ENCODE measurements at places on chromosomes 12 and 14. TPM values are rescaled to one million over a fixed set of nuclear protein-coding genes. Genes with fewer than 3 reads are reported as not detected.

CCDC177 gene
- not detected for total RNA-seq

BTG1 gene
- total RNA-seq, result 8.7 TPM

RNASE4 gene
- total RNA-seq, result 23.4 TPM

SPX gene
- 1.9 TPM for total RNA-seq

KRT72 gene
- not detected for total RNA-seq

ANAPC7 gene
- total RNA-seq, result 38.3 TPM

NPAS3 gene
- total RNA-seq, result 0.32 TPM

KDM5A gene
- total RNA-seq, result 80.5 TPM

HOXC11 gene
- total RNA-seq, result 1.8 TPM

LALBA gene
- not detected for total RNA-seq

FGF6 gene
- not detected for total RNA-seq

VRTN gene
- total RNA-seq, result not detected

OTOGL gene
- total RNA-seq, result under 0.01 TPM

SIVA1 gene
- 56.2 TPM for total RNA-seq

FUT8 gene
- total RNA-seq, result 61.2 TPM

TAS2R7 gene
- total RNA-seq, result not detected

MGST1 gene
- 29.4 TPM for total RNA-seq

CLEC6A gene
- total RNA-seq, result not detected

TCL1B gene
- total RNA-seq, result not detected

CTSG gene
- total RNA-seq, result not detected

EML5 gene
- total RNA-seq, result 0.30 TPM

SLC6A13 gene
- not detected for total RNA-seq

TMEM229B gene
- total RNA-seq, result 2.4 TPM

TROAP gene
- 0.89 TPM for total RNA-seq

VDR gene
- 8.5 TPM for total RNA-seq

OR4E2 gene
- total RNA-seq, result not detected

KLHL33 gene
- 0.05 TPM for total RNA-seq

DACT1 gene
- 35.8 TPM for total RNA-seq

SRRM4 gene
- not detected for total RNA-seq
